ENCODE measurements at places on chromosomes 16 and 17. TPM values are rescaled to one million over a fixed set of nuclear protein-coding genes. Genes with fewer than 3 reads are reported as not detected.

GRCh38 chr16:81531419-81531821 is 86.8 kb downstream of the CMIP start:
- peaks cover 21% of the 10 kb centered on the region for H3K4me1 ChIP-seq
- no peak overlapping the region for H3K4me3 ChIP-seq
- no peak for DNase-seq
- H3K27ac ChIP-seq, result no peak overlapping the region

DNA sequence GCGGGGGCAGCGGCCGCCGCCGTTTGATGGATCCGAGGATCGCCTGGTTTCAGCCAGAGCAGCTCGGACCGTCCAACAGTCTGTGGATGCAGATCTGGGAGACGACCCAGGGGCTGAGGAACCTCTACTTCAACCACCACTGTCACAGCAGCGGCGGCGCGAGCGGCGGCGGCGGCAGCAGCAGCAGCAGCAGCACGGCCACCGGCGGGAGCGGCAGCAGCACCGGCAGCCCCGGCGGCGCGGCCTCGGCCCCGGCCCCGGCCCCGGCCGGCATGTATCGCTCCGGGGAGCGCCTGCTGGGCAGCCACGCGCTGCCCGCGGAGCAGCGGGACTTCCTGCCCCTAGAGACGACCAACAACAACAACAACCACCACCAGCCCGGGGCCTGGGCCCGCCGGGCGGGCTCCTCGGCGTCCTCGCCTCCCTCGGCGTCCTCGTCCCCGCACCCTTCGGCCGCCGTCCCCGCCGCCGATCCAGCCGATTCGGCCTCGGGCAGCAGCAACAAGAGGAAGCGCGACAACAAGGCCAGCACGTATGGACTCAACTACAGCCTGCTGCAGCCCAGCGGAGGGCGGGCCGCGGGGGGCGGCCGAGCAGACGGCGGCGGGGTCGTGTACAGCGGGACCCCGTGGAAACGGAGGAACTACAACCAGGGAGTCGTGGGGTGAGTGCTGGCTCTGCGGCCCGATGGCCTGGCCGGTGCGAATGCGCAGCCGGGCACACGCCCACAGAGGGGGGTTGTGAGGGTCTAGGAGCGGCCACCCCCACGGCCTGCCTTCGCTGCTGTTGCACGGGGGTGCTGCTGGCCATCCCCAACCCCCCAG is 702 bp downstream of the TENT4B start:
- H3K4me3 ChIP-seq, result peak overlapping the region; percentile 85
- H3K27me3 ChIP-seq, result no peaks in the 10 kb centered on the region
- H3K36me3 ChIP-seq, result no peaks in the 10 kb centered on the region

The TGFB1I1 gene
- 20.6 TPM for total RNA-seq

DNA sequence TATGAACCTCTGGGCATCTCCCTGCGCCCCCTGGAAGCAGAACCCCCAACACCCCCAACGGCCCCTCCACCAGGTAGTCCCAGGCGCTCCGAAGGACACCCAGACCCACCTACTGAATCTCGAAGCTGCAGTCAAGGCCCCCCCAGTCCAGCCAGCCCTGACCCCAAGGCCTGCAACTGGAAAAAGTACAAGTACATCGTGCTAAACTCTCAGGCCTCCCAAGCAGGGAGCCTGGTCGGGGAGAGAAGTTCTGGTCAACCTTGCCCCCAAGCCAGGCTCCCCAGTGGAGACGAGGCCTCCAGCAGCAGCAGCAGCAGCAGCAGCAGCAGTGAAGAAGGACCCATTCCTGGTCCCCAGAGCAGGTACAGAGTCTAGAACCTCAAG is 1.5 kb downstream of the BCL6B start:
- H3K4me3 ChIP-seq, result peak overlapping the region; percentile 56
- H3K27me3 ChIP-seq, result peaks cover 7% of the 10 kb centered on the region
- H3K27ac ChIP-seq, result peak overlapping the region; percentile 24
- H3K36me3 ChIP-seq, result no peaks in the 10 kb centered on the region
- peaks cover 9% of the 10 kb centered on the region for H3K4me1 ChIP-seq

DNA sequence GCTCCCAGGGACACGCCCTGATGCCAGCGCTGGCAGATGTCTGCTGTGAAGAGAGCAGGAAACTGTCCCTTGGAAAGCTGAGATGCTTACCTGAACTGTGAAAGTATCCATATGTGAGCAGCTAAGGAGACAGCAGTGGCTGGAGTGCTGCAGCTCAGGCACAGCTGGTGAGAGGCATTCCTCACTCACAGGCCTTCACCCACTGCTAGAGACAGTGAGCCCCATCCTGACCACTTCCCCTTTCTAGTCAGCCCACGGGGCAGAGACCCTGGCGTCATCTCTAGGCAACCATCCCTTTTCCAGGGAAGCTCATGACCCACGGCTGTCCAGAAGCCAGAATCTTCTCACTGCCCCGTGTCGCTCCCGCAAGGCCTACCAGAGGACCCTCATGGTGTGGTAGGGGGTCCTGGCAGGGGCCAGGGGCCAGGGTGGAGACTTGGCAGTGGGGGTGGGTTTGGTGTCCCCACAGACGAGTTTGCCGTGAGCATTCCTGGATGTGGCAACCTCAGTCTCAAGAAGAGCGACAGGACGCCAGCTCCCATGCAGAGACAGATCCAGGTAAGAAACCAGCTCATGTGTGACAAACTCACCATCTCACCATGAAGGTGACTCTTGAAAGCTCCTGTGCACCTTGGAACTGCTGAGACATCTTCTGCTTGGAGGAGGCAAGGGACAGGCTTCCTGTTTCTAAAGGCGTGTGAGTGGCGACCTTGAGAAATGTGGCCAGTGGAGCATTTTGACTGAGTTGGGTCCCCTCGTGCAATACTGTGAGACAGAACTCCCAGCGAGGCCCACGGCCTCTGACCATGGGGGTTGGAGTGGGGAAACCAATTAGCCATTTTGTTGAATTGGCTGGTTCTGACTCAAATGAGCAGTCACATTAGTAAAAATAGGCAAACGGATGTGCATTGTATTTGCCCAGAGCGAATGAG is at the start of gene SCIMP:
TSS of gene SCIMP (minus strand) at position 216 of the 932 bp plus-strand sequence. CDS start at position 111, 105 bp downstream.
- no peak within 1 kb of the TSS for H3K4me3 ChIP-seq
- no peaks in the 10 kb centered on the region for H3K36me3 ChIP-seq
- H3K27ac ChIP-seq, result peak within 1 kb of the TSS; percentile 34
- DNase-seq, result peak; percentile 40
- no peaks in the 10 kb centered on the region for H3K27me3 ChIP-seq

The FAM171A2 gene
- 2.1 TPM for total RNA-seq

DNA sequence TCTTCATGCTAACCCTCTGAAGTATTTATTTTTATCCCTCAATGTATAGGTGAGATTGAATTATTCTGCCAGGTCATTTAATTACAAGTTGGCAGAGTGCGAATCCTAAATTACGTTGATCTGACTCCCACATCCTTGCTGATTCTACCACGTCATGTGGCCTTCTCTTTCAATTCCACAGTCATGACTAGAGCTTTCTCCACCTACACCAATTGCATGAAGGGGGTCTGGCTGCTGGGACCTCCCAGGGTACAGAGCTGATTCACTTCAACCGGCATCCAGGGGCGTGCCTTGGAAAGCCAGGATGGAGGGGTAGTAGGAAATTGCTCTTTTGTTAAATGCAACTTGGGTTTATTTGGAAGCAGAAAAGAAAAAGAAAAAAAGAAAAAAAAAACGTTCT is 41.1 kb upstream of the CDH13 start:
- no peak overlapping the region for H3K4me3 ChIP-seq
- DNase-seq, result no peak
- H3K27me3 ChIP-seq, result no peaks in the 10 kb centered on the region
- no peaks in the 10 kb centered on the region for H3K4me1 ChIP-seq
- H3K36me3 ChIP-seq, result no peaks in the 10 kb centered on the region

- no peaks in the 10 kb centered on the region for H3K4me1 ChIP-seq
- H3K27ac ChIP-seq, result no peak overlapping the region
- H3K27me3 ChIP-seq, result peaks cover 17% of the 10 kb centered on the region
- DNase-seq, result no peak
- H3K36me3 ChIP-seq, result no peaks in the 10 kb centered on the region
- H3K4me3 ChIP-seq, result no peak overlapping the region
Observed at GRCh38 chr17:72021417-72022041, 99.3 kb upstream of the SOX9 start.

The CCR7 gene
- not detected for total RNA-seq

- H3K36me3 ChIP-seq, result no peaks in the 10 kb centered on the region
- no peaks in the 10 kb centered on the region for H3K27me3 ChIP-seq
- H3K27ac ChIP-seq, result no peak overlapping the region
- no peaks in the 10 kb centered on the region for H3K4me1 ChIP-seq
- H3K4me3 ChIP-seq, result no peak overlapping the region
Observed at GRCh38 chr17:53127331-53127730, 695.4 kb upstream of the KIF2B start.

DNA sequence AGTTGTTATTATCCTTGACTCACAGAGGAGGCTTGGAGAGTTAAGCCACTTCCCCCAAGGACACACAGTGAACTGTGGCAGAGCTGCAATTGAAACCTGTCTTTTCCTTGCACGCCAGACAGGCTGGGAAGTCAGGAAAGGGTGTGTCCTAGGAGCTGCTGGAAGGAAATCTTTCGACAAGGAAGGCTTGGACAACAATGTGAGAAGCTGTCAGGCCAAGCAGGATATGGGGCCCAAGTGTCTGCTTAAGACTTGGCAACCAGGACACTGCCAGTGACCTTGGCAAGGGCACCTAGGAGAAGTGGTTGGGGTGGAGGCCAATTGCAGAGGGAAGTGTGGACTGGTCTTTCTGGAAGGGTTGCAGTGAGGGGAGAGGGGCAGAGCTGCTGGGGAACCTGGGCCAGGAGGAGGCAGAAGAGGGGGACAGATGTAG is 2.1 kb upstream of the CAMKK1 start:
- H3K4me3 ChIP-seq, result no peak overlapping the region
- H3K36me3 ChIP-seq, result no peaks in the 10 kb centered on the region
- H3K27ac ChIP-seq, result peak overlapping the region; percentile 84
- no peaks in the 10 kb centered on the region for H3K27me3 ChIP-seq
- no peak for DNase-seq

- peaks cover 19% of the 10 kb centered on the region for H3K4me1 ChIP-seq
- H3K27ac ChIP-seq, result peak overlapping the region; percentile 81
- H3K4me3 ChIP-seq, result peak overlapping the region; percentile 88
- peaks cover 17% of the 10 kb centered on the region for H3K36me3 ChIP-seq
- DNase-seq, result peak; percentile 79
Observed at GRCh38 chr17:2337544-2338314, 428 bp downstream of the SGSM2 start.

DNA sequence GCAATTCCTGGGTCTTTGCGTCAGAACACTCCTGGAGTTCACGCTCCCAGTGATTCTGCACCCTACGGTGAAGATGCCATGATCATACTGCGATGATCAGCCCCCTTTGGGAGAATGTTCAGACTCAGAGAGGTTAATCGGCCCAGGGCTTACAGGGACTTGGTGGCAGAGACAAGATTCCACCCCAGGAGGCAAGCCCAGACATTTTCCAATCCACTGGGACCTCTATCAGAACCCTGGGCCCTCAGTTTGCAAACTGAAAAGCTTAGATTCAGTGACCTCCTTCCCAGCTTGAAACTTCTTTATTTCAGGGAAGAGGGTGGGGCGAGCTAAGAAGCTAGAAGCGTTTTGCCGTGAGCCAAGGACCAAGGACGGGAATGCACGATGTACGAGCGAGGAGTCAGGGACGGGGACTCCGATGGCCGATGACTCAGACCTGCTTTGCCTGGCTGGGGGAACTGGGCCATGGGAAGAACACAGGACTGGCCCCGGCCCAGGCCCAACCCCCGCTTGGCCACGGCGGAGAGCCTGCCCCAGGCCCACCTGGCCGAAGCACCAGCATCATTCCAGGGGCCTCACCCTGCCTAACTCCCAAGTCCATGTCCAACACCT is 34.7 kb downstream of the SOCS3 start:
- peak; percentile 84 for DNase-seq
- H3K27me3 ChIP-seq, result no peaks in the 10 kb centered on the region
- no peaks in the 10 kb centered on the region for H3K36me3 ChIP-seq
- H3K27ac ChIP-seq, result peak overlapping the region; percentile 98

DNA sequence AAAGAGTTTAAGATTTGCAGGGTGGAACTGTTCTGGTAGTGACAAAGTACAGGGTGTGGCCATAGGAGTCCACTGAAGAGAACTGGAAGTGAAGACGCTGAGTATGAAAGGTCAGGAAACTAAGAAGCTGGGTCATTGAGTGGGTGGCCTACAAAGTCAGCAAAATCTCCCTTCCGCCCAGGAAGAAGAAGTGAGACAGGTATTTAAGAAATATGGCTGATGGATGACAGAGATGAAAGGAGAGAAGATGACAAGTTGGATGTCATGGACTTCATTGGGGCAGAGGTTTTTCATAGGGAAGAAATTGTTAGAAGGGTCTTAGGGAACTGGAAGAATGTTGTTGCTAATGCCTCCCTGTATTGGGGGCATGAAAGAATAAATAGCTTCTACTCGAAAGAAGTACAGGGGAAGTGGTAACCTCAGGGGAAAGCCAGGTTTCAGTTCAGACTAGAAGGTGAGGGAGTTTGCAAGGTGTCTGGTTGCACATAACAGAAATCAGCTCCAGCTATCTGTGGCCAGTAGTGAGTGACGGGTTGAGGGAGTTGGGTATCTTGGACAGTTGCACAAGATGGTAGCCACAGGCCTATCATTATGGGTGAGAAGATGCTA is 33.6 kb upstream of the MED13 start:
- no peaks in the 10 kb centered on the region for H3K27me3 ChIP-seq
- H3K36me3 ChIP-seq, result no peaks in the 10 kb centered on the region
- H3K4me3 ChIP-seq, result no peak overlapping the region
- no peaks in the 10 kb centered on the region for H3K4me1 ChIP-seq
- H3K27ac ChIP-seq, result no peak overlapping the region

DNA sequence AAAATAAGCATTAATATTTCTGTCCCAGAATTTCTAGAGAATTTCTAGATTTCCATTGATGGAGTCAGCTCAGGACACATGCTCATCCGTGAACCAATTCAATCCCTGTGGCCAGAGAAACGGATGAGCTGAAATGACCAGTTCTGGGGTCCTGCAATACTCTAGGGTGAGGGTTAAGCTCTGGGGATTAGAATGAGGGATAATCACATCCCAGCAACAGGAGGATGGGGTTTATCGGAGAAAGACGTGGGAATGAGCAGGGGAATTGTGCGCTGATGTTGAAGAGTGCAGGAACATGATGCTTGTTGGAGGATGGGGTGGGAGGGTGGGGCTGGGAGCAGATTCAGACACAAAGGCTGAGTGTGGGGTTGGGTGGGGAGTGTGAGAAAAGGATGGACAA is 64.1 kb downstream of the SLC5A11 start:
- no peak for DNase-seq
- H3K27me3 ChIP-seq, result no peaks in the 10 kb centered on the region
- no peaks in the 10 kb centered on the region for H3K4me1 ChIP-seq
- no peak overlapping the region for H3K27ac ChIP-seq

The NOD2 gene
- 6.5 TPM for total RNA-seq

GRCh38 chr16:86259499-86259898 is 250.8 kb upstream of the FOXF1 start:
- no peaks in the 10 kb centered on the region for H3K4me1 ChIP-seq
- no peaks in the 10 kb centered on the region for H3K36me3 ChIP-seq
- no peak overlapping the region for H3K27ac ChIP-seq
- no peak overlapping the region for H3K4me3 ChIP-seq
- no peaks in the 10 kb centered on the region for H3K27me3 ChIP-seq

DNA sequence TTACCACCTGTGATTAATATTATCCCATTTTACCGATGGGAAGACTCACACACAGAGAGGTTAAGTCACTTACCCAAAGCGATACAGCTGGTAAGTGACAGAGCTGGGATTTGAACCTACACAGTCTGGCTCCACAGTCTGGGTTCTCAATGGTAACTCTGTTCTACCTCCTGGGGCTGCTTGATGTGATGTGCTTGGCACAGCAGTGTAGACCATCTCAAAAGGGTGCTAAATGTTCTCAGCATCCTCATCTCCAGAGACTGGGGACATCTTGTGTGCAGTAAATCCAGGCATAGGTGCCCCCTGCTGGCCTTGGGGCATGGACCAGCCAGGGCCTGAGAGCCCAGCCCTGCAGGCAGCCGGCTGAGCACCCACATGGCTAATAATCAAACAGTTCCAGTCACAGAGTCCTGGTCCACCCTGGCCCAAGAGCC is 15.4 kb upstream of the KATNB1 start:
- no peak overlapping the region for H3K4me3 ChIP-seq
- no peaks in the 10 kb centered on the region for H3K36me3 ChIP-seq
- no peak for DNase-seq
- H3K27ac ChIP-seq, result no peak overlapping the region
- H3K27me3 ChIP-seq, result no peaks in the 10 kb centered on the region
